Germinal center (tissue), 1 donor: ENCODE measurements at places on chromosomes 6 and 20.
A peak's percentile ranks its signal among the peaks of the same experiment; 100 is the strongest.

DNA sequence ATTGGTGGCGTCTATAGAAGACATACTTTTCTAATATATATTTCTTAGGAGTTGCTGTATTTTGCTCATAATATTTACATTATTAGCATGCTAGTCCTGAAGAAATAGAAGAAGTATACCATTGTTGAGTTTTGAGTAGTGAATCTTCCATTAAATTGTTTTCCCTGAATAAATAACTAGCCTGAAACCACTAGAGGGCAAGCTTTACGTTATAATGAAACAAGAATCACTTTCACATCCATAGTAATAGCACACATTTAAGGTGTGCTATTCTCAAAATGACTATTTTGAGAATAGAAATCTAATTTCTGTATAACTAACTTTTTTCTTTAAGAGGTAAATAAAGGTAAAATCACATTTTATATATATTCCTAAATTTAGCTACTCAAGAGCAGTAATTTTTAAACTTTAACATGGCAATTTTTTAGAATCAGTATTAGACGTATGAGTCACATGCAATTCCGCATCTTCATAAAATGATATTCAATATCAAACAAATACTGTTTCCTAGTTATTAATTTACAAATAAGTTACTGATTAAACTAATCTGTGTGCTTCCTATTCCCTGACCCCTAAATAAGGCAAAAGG lies 213.2 kb upstream of the MANEA start:
- peak; percentile 6 for DNase-seq

DNA sequence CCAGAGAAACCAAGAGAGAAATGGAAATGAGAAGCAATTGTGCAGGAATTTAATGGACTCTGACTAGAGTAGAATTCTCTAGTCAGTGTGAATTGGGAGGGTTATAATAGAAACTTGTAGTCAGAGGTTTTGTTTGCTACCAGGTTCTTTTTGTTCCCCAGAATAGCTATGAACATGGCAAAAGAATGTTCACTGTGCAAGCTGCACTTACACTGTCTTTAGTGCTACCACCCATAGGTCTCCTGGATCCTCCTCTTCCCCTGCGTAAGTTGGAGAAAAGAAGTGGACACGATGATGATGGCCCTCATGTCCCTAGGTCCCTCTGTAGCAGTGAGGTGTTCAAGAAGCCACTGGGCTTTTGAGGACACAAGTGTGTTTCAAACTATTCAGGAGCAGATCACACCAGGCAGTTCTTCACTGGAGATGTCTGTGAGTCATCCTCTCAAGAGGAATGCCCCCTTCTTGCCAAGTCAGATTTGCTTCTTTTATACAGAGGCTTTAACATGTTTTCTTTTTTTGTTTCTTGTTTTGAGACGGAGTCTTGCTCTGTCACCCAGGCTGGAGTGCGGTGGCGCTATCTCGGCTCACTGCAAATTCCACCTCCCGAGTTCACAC lies 47.6 kb upstream of the SMIM8 start:
- DNase-seq = no peak

- no peak for DNase-seq
Observed at GRCh38 chr6:162403031-162403430, 324.5 kb downstream of the PRKN start.

- DNase-seq = no peak
Observed at GRCh38 chr6:150830439-150831165, 34.9 kb upstream of the MTHFD1L start.

DNA sequence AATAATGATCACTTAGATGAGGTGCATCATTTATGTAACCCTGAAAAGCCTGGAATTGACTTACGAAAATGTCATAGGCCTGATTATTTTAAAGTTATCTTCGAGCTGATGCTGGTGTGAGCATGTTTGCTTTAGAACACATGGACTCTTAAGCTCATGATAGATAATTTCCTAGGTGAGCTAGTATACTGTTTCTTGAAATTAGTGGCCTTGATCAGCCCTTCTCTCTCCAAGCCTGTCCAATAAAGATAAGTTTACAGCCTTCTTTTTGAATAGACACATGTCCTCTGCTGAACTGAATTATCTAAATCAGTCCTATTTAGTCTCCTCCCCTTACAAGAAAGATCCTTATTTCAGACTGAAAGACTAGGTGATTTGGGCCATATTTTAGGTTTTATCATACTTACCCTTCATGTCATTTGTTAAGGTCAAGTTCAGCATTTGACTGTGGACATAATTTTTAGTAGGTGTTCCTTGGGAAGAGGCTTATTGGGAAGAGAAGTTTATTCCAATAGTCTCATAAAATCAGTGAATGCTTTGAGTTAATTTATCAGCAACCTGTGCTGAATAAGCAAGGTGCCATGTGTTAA lies 15.3 kb downstream of the FOXO3 start:
- DNase-seq = no peak

DNA sequence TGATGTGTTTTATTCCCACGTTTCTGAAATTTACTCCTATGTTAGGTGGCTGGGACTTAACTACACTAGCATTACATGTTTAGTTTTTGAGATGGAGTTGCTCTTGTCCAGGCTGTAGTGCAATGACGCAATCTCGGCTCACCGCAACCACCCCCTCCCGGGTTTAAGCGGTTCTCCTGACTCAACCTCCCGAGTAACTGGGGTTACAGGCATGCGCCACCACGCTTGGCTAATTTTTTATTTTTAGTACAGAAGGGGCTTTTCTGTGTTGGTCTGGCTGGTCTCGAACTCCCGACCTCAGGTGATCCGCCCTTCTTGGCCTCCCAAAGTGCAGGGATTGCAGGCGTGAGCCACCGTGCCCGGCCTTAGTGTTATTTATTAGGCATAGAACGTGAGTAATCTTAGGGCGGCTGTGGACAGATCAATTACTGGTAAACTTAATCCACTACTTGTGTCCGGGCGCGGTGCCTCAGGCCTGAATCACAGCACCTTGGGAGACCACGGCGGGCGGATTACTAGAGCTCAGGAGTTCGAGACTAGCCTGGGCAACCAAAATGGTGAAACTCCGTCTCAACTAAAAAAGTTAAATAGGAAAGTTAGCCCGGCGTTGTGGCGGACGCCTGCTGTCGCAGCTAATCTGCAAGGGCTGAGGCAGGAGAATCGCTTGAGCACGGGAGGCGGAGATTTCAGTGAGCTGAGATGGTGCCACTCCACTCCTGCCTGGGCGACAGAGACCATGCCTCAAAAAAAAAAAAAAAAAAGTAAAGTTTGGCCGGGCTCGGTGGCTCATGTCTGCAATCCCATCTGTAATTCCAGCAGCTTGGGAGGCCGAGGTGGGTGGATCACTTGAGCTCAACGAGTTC lies 123.7 kb upstream of the BTN3A2 start:
- DNase-seq = no peak

- DNase-seq = no peak
Observed at GRCh38 chr20:11901127-11901526, 16.6 kb upstream of the BTBD3 start.

GRCh38 chr20:45039475-45039820 lies 61.5 kb downstream of the KCNS1 start:
- DNase-seq = no peak

DNA sequence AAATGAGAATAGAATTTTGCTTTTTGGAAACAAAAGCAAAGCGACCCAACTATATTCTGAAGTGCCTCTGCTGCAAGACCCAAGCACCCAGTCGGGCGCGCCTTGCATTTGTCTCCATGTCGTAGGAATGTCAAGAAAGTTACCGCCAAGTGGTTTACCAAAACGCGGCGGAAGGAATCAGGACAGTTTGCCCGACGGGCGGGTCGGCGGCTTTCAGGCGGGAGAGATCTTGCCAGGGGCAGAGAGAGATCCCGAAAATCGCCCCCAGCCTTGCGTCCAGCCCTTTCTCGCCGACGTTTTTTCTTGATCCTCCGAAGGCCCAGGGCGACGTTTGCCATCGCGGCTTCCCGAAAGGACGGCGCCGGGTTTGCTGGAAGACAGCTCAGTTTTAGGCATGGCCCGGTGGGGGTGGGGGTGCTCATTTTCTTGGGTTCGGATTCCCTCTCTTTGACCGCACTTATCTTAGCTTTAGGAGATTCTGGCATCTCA lies 4.0 kb upstream of the LIN28B start:
- no peak for DNase-seq
